CD8-positive, alpha-beta memory T cell (primary cell): ENCODE measurements at places on chromosomes 2 and 18.

GRCh38 chr2:19987936-19988335 is 2.0 kb downstream of the WDR35 start:
- no peak for DNase-seq

DNA sequence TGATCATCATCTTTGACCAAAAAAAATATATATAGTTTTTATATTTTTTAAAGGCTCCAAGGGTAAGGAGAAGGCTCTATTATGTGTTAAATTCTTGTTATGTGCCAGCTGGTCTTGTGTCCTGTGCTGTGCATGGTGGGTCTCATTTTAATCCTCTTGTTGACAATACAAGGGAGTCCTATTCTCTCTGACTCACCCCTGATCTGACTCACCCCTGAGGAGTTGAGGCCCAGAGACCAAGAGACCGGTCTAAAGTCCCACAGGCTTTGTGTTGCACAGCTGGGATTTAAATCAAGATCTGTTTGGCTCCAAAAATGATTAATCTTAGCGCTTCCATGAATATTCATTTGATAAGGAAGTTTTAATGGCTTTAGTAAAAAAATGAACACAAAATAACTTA is 25.7 kb downstream of the MC2R start:
- no peak for DNase-seq

DNA sequence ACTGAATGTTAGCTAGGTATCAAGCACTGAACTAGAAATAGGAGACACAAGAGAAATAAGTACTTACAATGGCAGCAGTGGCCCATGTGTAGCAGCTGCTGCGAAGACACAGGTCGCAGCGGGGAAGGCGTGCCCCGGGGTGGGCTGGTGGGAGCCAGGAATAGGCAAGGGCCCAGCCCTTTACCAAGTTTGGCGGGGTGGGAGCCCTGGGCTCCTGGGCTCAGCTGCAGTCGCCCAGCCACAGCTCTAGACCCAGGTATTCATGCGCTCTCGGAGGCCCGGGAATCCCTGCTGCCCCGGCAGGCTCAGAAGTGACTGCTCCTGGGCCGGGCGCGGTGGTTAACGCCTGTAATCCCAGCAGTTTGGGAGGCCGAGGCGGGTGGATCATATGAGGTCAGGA is 1287.3 kb downstream of the CNTNAP5 start:
- no peak for DNase-seq

GRCh38 chr2:178273787-178274360 is 79.6 kb downstream of the OSBPL6 start:
- DNase-seq: no peak

DNA sequence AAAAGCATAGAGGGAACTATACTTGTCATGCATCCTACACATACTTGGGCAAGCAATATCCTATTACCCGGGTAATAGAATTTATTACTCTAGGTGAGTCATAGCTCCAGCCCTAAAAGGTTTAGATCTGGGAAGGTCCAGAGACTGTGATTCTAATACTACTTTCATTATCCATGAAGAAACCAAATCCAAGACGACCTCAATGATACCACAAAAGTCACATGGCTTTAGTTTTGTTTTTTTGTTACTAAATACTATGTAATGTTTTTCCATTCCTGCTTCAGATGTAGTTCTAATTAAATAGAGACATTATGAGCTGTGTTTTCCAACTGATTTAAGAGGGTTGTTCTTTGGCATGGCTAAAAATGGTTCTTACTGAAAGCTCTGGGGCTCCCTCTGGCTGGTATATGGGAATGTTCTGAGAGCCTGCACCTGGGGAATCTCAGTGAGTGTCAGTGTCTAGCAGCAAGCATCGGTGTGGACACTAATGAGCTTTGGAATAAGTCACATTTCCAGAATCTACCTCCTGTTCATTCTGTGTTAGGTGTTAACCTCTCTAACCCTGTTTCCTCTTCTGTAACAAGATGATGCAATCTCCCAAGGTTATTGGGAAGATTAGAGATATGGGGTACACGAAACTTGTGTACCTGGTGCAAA is 20.5 kb upstream of the IL1RL2 start:
- no peak for DNase-seq

DNA sequence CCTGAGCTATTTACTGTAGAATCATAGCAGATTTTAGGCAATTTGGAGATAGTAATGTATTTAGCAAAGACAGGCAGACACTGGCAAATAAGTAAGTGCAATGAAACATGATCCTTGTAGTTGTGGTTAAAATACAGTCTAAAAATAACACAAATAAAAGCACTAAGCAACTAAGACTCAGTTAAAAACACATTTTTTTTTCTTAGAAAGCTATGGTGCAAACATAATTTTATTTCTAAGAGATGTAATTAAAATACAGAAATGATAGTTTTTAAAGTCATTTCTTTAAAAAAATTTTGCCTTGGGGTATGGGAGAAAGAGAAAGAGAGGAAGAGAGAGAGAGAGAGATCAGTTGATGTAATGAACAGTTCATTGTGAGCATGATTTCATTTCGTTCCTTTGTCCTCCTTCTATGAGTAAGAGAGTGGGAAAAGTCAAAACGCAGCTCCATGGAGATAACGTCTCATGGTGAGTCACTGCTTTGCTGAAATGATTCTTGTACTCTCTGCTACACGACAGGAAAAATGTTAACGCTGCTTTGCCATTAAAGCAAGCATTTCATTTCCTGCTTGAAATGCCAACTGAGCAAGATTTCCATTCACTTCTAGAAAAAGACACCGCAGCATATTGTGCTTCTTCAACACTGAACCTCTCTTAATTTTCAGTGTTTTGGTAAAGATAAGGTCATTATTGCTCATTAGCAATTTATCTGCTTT is 61.3 kb upstream of the PGAP1 start:
- no peak for DNase-seq

DNA sequence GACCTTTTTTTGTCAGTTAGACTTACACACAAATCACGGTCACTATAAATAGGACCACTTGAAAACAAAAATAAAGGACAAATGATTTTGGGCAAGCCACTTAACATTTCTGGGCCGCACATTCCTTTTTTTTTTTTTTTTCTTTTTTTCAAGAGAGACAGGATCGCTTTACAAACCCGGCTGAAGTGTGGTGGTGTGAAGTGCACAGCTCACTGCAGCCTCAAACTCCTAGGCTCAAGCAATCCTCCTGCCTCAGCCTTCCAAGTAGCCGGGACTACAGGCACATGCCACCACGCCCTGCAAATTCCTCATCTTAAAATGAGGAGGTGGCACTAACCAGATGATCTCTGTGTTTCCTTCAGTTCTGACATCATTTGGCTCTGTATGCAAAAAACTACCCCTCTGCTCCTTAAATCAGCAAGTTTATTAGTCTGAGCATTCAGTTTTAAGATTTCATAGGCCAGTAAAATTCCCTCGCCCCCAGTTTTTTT is 28.3 kb upstream of the MRO start:
- DNase-seq: no peak

DNA sequence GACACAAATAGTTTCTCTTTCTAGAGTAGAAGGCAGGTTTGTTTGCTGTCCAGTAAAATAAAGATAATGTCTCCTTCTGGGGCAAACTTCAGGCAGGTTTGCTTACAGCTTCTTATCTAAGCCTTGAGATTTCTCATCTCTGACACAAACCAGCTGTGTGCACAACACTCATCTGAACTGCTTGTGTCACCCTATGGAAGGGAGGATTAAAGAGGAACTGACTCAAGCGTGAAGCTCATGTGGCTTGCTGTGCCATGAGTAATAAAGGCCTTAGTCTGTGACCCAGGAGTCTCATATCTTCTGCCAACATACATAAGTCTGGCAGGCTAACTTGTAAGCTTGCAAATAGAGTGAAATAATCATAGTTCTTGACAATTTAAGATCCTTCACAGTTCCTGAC is 24.2 kb upstream of the CPO start:
- no peak for DNase-seq

GRCh38 chr2:217958206-217958883 is 44.5 kb downstream of the TNS1 start:
- peak; percentile 41 for DNase-seq

DNA sequence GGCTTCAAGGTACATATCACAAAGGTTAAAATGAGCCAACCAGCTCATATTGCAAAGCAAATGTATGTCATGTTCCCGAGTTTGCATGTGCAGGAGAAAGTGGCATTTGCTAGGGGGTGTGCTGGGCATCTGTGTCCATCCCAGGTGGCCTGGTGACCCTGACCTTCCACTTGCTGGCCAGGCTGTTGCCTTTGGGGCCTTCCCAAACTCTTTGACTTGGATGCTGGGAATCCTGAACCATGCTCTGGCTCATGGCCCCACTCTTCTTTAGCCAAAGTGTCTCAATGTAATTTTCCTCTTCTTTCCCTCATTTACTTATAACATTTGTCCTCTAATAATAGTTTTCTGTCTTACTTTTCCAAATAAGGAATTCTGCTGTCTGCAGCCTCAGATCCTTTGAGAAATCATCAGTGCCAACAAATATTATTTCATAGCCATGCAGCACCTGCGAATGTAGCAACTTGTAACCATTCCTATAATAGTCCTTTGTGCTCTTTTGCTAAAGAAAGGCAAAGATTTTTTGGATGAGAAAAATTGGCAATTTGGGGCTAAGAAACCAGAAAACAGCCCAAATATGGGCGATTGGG is 64.2 kb downstream of the MTCL1 start:
- DNase-seq: no peak

- DNase-seq: no peak
Observed at GRCh38 chr2:201208563-201209252, 25.8 kb downstream of the CASP10 start.
